Stimulated activated CD4-positive, alpha-beta T cell treated with anti-CD3 and anti-CD28 coated beads, Interleukin-1b, Interleukin-23, amount 100 ng/mL, for 1 hour (primary cell): ENCODE measurements at places on chromosomes 11 and 22.
A peak's percentile ranks its signal among the peaks of the same experiment; 100 is the strongest.

GRCh38 chr11:133266986-133267385 lies 265.3 kb downstream of the OPCML start:
- DNase-seq: no peak

DNA sequence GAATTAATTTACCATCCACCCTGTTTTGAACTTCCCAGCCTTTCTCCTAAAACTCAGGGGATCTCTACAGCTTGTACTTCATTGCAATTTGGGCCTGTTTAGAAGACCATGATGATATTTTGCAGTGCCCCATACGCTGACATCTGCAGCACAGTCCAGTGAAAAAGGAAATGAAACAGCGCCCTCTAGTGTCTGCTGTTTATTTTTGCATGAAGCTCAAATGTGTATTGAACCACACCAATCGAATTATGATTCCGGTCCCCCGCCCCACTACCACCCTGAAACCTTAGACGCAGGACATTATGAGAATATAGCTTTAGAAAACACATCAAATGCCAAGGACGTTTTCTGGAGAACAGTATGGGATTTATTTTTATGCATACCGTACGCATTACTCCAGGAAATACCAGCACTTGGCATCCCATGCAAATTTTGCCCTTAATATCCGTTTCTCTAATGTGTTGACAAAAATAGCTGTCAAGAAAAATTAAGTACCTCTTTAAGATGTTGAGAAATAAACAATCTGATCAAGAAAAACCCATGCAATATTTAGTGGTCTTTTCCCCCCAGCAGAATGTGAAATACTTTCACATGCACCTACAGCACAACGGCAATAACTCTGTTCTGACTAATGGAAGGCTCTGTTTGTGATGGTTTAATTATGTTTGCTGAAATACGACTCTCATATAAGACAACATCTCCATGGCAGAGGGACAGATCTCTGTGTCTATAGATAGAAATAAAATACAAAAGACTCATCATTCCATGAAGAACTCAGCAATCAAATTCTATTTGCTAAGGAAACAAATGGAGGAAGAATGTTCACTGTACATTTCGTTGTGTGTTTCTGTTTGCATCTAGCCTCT lies 93.9 kb downstream of the TECTA start:
- peak; percentile 14 for DNase-seq

GRCh38 chr11:79950172-79950571 lies 509.3 kb upstream of the TENM4 start:
- DNase-seq: no peak

- DNase-seq: no peak
These were observed 44.0 kb upstream of the AKIP1 start for GRCh38 chr11:8867035-8867434.

GRCh38 chr11:118606157-118606843 lies 1.1 kb upstream of the PHLDB1 start:
- DNase-seq: no peak

DNA sequence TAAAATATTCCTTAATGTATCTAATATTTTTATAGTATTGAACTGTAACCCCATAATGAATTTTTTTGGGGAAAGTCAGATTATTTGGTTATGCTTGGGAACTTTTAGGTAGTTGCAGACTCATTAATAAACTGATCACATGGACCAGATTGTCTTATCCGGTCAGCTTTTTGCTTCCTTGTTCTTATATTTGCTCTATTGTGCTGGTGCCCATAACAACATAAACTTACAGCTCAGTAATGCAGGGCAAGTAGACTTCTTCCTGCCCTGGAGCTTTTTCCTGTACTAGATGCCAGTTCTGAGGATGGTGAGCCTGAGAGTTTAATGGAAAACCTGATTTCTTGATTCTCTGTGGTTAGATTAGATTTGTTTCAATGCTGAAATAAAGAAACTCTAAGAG lies 53.2 kb downstream of the MTMR3 start:
- no peak for DNase-seq

- DNase-seq: no peak
These were observed 16.4 kb upstream of the KAT5 start for GRCh38 chr11:65695459-65696241.

DNA sequence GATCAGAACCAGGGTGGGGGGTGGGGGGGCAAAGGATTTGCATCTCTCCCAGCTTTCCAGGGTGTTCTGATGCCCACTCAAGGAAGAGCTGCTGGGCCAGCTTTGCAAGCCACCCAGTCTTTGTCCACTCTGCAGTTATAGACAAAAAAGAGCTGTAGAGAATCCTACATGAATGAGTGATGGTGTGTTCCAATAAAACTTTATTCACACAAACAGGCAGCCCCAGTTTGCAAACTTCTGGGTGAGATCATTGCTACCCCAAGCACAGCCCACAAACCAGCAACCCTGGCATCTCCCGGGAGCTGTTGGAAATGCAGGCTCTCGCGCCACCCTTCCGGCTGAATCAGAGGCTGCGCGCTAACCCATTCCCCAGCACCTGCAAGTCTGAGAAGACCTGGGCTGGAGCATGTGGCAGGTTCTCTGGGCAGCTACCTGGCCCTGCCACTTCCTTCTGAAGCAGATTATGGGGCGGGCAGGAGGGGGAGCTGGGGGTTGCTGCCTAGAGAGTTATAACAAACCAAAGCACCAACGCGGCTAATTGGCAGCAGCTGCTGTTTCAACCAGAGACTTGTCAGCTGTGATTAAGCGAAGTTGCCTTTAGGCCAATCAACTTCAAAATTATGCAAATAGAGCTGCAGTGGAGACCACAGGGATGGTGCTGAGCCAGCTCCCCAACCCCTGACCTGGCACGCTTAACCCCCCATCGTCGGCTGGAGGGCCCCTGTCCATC lies 3.8 kb upstream of the SHISAL1 start:
- no peak for DNase-seq

- no peak for DNase-seq
These were observed 454.5 kb upstream of the API5 start for GRCh38 chr11:42857344-42857743.

- DNase-seq: no peak
These were observed 293.2 kb downstream of the NELL1 start for GRCh38 chr11:20962581-20962980.

GRCh38 chr11:931385-931784 lies 5.7 kb downstream of the AP2A2 start:
- DNase-seq: no peak

DNA sequence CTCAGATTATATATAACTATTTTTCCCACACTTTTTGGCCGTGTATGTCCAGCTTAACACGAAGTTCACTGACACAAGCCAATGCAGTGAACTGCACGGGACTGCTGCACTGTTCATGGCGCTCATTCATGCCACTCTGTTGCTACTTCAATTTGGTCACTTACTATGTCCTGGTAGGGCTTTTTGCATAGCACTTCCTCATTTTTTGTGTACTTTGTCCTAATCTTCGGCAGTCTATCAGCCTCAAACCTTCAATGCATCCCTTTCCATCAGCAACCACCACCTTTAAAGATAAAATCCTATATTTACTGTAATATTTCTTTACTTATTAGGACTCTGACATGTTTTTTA lies 18.7 kb upstream of the ARHGAP32 start:
- no peak for DNase-seq
